ENCODE measurements at places on chromosomes 12 and 14.

GRCh38 chr12:121222847-121223246 is 12.9 kb downstream of the P2RX4 start:
- H3K4me3 ChIP-seq = no peak overlapping the region
- H3K27ac ChIP-seq = no peak overlapping the region
- H3K27me3 ChIP-seq = no peaks in the 10 kb centered on the region
- no peak for DNase-seq

DNA sequence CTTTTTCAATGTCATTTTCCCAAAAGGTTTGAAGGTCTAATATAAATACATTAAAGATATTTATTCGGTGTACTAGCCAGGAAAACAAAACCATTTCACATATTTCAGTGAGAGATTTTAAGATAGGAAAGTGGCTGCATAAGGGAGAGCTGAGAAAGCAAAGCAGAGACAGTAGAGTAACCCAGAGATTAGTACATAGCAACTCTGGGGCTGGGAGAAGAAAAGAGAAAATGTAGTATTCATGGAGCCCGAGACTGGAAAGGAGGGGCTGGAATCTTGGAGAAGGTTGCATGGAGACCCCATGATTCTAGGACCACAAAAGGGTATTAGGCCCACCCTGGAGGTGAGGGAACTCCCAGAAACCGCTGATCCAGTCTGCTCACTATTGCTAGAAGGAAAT is 236.9 kb downstream of the PAWR start:
- no peaks in the 10 kb centered on the region for H3K4me1 ChIP-seq
- DNase-seq = no peak

- no peak overlapping the region for H3K4me3 ChIP-seq
- DNase-seq = no peak
- no peaks in the 10 kb centered on the region for H3K27me3 ChIP-seq
These were observed 13.4 kb downstream of the ALDH2 start for GRCh38 chr12:111780166-111780565.

- no peaks in the 10 kb centered on the region for H3K36me3 ChIP-seq
- no peak overlapping the region for H3K27ac ChIP-seq
- no peak for DNase-seq
- H3K27me3 ChIP-seq = no peaks in the 10 kb centered on the region
These were observed 31.3 kb downstream of the SERPINA3 start for GRCh38 chr14:94643316-94644101.

DNA sequence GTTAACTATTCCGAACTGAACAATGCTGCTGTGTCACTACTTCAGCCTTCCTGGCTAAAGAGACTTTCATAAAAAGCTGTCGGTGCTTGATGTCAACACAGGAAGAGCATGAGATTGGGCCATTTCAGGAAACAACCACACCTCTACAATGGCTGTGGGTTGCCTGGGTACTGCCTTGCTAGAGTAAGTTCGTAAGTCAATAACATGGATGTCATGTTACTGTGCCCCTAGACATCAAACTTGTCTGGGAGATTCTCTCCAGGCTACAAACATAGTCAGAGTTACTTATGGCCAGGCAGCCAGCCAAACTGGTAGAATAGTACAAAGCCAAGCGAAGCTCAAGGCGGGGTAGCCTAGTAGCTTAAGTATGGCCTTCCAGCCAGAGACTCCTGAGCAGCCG is 23.1 kb downstream of the MAX start:
- no peaks in the 10 kb centered on the region for H3K27me3 ChIP-seq
- peaks cover 44% of the 10 kb centered on the region for H3K36me3 ChIP-seq
- DNase-seq = no peak
- no peak overlapping the region for H3K4me3 ChIP-seq
- peaks cover 78% of the 10 kb centered on the region for H3K4me1 ChIP-seq

DNA sequence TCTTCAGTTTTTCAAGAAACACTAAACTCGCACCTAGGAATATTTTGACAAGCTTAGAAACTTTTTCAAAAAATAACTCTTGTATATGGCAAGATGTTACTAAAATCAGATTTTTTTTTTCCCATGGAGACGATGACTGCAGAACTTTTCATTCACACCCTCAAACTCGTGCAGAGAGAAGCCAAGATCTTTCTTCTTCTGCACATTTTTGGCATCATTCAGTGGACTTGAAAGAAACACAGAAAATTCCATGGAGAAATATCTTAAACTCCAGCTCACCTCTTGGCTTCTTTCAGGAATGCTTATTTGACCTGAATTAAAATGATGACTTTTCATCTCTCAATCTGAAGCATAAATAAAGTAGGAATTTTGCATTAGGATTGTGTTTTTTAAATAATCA is 919.4 kb downstream of the NRXN3 start:
- DNase-seq = no peak
- H3K4me1 ChIP-seq = no peaks in the 10 kb centered on the region
- H3K27ac ChIP-seq = no peak overlapping the region
- H3K36me3 ChIP-seq = no peaks in the 10 kb centered on the region
- no peak overlapping the region for H3K4me3 ChIP-seq

DNA sequence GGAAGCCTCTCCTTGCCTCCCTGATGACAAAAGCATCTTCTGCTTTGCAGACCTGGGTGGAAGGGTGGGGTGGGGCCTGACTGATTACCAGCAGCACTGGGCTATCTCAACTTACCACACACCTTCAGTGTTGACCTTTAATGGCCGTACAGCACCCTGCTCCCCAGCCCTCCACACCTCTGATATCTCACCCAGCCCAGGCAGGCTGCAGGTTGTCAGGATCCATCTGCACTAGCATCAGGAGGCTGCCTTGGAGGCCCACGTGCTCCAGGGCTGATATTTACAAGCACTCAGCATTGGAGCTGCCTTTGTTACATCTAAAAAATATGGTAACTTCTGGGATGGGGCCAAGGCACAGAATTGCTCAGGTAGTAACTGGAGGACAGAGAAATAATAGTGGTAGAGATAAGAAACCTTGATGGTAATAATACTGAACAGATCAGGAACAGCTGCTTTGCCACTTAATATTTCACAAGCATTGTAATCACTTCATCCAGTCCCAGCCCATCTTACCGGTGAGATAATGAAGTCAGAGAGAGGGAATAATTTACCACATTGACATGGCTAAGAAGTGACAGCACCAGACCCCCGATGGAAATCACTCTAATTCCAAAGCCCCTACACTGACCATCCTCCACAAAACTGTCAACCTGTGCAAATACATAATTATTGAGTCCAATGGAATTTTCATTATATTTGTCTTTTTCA is 125.2 kb upstream of the RFLNA start:
- no peaks in the 10 kb centered on the region for H3K27me3 ChIP-seq
- peaks cover 9% of the 10 kb centered on the region for H3K4me1 ChIP-seq
- H3K36me3 ChIP-seq = no peaks in the 10 kb centered on the region
- no peak overlapping the region for H3K27ac ChIP-seq
- H3K4me3 ChIP-seq = no peak overlapping the region
- no peak for DNase-seq

DNA sequence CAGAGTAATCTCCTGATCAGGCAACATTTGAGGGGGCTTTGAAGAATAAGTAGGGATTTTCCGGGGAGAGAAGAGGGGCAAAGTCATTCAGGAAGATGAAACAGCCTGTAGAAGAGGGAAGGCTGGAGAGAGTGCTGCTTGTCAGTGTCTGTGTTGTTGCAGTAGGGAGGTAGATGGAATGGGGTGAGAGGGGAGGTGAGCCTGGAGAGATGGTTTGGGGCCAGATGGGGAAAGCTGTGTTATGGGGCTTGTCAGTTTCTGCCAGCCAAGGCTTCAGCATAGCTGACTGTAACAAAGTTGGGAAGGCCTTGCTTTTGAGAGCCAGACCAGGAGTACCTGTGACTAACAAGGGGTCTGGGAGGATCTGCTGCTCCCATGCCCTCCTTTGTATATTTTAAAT is 18.0 kb downstream of the BICD1 start:
- H3K27ac ChIP-seq = no peak overlapping the region
- H3K4me1 ChIP-seq = no peaks in the 10 kb centered on the region
- H3K4me3 ChIP-seq = no peak overlapping the region
- no peaks in the 10 kb centered on the region for H3K27me3 ChIP-seq
- no peak for DNase-seq

GRCh38 chr14:24984846-24985589 is 64.9 kb downstream of the STXBP6 start:
- H3K4me3 ChIP-seq = no peak overlapping the region
- H3K27me3 ChIP-seq = no peaks in the 10 kb centered on the region
- no peaks in the 10 kb centered on the region for H3K4me1 ChIP-seq
- no peak for DNase-seq
- no peak overlapping the region for H3K27ac ChIP-seq

GRCh38 chr12:77013091-77013490 is 52.3 kb downstream of the E2F7 start:
- no peak overlapping the region for H3K4me3 ChIP-seq
- no peak for DNase-seq
- H3K27me3 ChIP-seq = no peaks in the 10 kb centered on the region
- H3K36me3 ChIP-seq = no peaks in the 10 kb centered on the region
- H3K4me1 ChIP-seq = peaks cover 4% of the 10 kb centered on the region

- H3K27ac ChIP-seq = no peak overlapping the region
- H3K36me3 ChIP-seq = no peaks in the 10 kb centered on the region
- DNase-seq = no peak
These were observed 50.2 kb downstream of the RIN3 start for GRCh38 chr14:92563765-92564285.

- H3K27me3 ChIP-seq = no peaks in the 10 kb centered on the region
- H3K36me3 ChIP-seq = no peaks in the 10 kb centered on the region
These were observed 1.9 kb downstream of the DAAM1 start for GRCh38 chr14:59190372-59190771.

DNA sequence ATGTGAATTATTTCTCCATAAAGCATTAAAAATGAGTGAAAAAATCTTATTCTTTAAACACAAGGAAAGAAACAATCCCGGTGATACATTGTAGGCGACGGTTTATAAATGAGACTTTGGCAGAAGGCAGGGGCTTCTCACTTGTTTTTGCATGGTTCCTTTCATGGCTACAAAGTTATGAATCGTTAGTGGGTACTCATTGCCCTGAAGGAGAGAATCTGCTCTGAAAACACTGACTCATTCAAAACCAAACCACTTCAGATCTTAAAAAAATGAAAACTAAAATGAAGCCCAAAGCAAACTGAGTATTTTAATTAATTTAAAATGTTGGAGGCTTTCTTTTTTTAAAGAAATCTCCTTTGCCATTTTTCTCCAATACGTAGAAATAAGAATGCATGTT is 41.4 kb upstream of the AMIGO2 start:
- DNase-seq = no peak
- H3K4me3 ChIP-seq = no peak overlapping the region
- no peak overlapping the region for H3K27ac ChIP-seq
- no peaks in the 10 kb centered on the region for H3K4me1 ChIP-seq
- no peaks in the 10 kb centered on the region for H3K27me3 ChIP-seq
- H3K36me3 ChIP-seq = no peaks in the 10 kb centered on the region

- peaks cover 11% of the 10 kb centered on the region for H3K4me1 ChIP-seq
- no peak overlapping the region for H3K27ac ChIP-seq
- H3K27me3 ChIP-seq = no peaks in the 10 kb centered on the region
- DNase-seq = no peak
- no peak overlapping the region for H3K4me3 ChIP-seq
These were observed 54.3 kb downstream of the DENND5B start for GRCh38 chr12:31536672-31537071.

GRCh38 chr14:91902336-91902735 is 35.0 kb upstream of the TC2N start:
- H3K4me3 ChIP-seq = no peak overlapping the region
- H3K27ac ChIP-seq = no peak overlapping the region
- no peaks in the 10 kb centered on the region for H3K27me3 ChIP-seq
- no peak for DNase-seq
- no peaks in the 10 kb centered on the region for H3K4me1 ChIP-seq

- DNase-seq = no peak
- H3K27ac ChIP-seq = no peak overlapping the region
- H3K36me3 ChIP-seq = no peaks in the 10 kb centered on the region
- no peaks in the 10 kb centered on the region for H3K27me3 ChIP-seq
- H3K4me3 ChIP-seq = no peak overlapping the region
These were observed 150.0 kb upstream of the FRMD6 start for GRCh38 chr14:51501746-51502145.

DNA sequence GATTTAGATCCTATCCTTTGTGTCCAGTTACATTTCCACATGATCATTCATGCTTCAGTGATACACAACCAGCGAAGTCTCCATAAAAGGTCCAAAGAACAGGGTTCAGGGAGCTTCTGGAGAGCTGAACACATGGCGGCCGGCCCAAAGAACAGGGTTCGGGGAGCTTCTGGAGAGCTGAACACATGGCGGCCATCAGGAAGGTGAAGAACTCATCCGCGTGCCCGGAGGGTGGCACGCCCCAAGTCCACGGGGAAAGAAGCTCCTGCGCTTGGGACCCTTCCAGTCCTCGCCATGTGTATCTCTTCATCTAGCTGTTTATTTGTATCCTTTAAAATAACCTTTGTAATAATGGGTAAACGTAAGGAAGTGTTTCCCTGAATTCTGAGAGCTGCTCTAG is 91.9 kb upstream of the FLRT2 start:
- no peak overlapping the region for H3K4me3 ChIP-seq
- H3K4me1 ChIP-seq = no peaks in the 10 kb centered on the region
- no peaks in the 10 kb centered on the region for H3K27me3 ChIP-seq
- no peak for DNase-seq

GRCh38 chr14:86501611-86502010 is 971.7 kb downstream of the FLRT2 start:
- no peaks in the 10 kb centered on the region for H3K36me3 ChIP-seq
- no peak for DNase-seq
- no peak overlapping the region for H3K4me3 ChIP-seq
- H3K4me1 ChIP-seq = no peaks in the 10 kb centered on the region

- H3K4me3 ChIP-seq = no peak overlapping the region
- DNase-seq = no peak
- H3K4me1 ChIP-seq = no peaks in the 10 kb centered on the region
- no peak overlapping the region for H3K27ac ChIP-seq
- no peaks in the 10 kb centered on the region for H3K27me3 ChIP-seq
These were observed 80.4 kb downstream of the EML1 start for GRCh38 chr14:99873653-99874052.

DNA sequence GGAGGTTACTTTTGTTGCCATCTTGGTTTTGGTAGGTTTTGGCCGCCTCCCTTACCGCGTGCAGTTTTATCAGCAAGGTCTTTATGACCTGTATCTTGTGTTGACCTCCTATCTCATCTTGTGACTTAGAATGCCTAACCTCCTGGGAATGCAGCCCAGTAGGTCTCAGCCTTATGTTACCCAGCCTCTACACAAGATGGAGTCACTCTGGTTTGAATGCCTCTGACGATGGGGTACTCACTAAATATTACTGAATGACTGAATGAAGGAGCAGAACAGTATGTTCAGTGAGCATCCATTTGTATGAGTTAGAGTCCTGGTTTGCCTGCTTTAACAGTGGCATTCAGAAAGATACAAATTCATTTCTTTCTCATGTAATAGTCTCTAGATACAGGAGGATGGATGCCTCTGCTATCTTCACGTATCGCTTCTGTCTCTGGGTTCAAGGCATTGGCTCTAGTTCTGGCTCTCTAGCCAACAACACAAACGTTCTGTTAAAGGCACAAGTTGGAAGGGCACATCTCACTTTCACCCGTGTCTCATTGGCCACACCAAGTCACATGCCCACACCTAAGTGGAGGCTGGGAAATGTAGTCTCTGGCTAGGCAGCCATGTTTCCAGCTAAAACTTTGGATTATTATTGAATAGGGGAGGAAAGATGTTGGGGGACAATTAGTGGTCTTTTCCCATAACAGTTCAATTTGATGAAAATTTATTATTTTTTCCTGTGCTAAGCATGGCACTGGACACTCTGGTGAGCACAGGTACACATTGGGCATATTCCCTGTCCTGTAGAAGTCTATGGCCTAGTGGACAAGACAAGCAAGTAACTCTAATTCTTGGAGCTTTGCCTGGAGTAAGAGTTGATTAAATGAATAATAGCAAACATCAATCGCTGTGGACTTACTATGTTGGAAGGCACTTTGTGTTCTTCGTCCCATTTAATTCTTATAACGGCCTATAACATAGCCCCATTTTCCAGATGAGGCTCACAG is 75.2 kb upstream of the RPH3A start:
- no peak overlapping the region for H3K4me3 ChIP-seq
- H3K27ac ChIP-seq = no peak overlapping the region
- H3K27me3 ChIP-seq = no peaks in the 10 kb centered on the region
